ENCODE measurements at places on chromosomes 2 and 18.

- no peak for DNase-seq
Observed at GRCh38 chr2:208346756-208347155, 59.8 kb upstream of the PTH2R start.

DNA sequence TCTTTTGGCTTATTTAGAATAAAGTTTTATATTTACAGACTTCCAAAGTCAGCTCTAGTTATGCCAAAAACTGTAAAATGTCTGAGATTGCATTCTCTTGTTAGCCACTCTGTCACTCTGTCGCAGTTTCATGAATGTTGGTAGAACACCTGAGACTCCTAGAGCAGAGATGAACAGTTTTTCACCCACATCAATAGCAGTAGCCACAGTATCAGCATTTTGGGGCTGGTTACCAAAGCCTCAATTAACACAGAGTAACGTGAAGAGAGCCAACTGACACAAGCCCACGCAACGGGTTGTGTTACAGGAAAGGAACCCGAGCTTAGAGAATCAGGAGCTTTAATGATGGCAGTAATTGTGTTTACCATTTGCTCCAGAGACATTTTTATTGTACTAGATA, 443.0 kb upstream of the SLC39A10 start:
- DNase-seq = no peak

DNA sequence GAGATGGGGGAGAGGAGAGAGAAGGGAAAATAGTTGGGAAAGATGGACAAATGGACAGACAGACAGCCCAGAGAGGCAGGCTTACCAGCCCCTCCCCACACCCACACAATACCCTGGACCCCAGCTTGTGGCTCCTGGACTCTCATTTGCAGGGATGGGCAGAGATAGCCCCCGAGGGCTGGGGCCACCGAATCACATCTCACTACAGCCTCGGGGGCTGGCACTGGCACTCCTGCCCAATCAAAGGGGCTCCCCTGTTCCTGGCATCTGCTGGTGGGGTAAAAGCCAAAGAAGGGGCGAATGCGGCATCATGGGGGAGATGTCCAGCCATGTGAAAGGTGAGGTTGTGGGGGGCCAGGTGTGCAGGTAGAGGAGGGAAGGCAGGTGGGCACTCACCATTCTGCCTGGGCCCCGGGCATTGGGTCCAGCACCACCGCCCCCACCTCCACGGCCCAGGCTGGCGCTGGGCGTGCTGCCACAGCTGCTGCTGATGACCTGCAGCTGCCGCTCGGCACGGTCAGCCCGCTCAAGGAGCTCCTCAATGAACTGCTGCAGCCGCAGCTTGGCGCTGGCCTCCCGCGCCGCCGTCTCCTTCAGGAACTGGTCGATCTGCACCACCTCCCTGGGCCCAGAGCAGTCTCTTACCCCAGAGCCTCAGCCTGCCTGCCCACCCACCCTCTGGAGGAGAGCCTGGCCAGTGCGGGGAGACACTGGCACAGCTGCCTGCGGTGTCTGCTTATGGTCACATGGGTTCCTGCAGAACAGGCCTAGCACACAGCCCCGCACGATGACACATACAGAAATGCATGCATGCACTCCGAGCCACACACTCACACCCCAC, 18.0 kb downstream of the FBXO41 start:
- no peak for DNase-seq

DNA sequence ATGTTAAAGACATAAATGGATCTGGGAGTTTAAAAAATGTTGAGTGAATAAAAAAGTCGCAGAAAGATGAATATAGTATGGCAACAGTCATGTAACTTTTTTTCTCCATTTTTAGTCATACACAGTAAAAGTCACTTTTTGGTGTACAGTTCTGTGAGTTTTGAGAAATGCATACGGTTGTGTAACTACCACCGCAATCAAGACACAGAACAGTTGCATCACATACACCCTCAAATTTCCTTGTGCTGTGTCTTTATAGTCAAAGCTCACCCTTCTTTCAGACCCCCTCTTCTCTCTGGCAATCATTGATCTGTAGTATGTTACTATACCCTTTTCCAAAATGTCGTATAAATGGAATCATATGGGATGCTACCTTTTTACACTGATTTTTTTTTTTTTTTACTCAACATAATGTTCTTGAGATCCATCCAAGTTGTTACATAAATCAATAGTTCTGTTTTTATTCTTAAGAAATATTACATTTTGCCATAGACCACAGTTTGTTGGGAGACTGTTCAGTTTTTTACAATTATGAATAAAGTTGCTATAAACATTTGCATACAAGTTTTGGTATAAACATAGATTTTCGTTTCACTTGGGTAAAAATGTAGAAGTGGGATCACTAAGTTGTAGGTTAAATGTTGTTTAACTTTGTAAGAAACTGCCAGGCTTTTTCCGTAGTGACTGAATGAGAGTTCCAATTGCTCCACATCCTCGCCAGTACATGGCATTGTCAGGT, 35.4 kb upstream of the AGFG1 start:
- no peak for DNase-seq

- DNase-seq = no peak
Observed at GRCh38 chr2:180077295-180077906, 70.3 kb upstream of the CWC22 start.

Measured in activated naive CD8-positive, alpha-beta T cell treated with anti-CD3 and anti-CD28 coated beads, Interleukin-2, amount 10 ng/mL, durations not matched to agents 7 days and 5 days (primary cell).